ENCODE measurements at places on chromosomes 11 and 22. TPM values are rescaled to one million over a fixed set of nuclear protein-coding genes. Genes with fewer than 3 reads are reported as not detected.

DNA sequence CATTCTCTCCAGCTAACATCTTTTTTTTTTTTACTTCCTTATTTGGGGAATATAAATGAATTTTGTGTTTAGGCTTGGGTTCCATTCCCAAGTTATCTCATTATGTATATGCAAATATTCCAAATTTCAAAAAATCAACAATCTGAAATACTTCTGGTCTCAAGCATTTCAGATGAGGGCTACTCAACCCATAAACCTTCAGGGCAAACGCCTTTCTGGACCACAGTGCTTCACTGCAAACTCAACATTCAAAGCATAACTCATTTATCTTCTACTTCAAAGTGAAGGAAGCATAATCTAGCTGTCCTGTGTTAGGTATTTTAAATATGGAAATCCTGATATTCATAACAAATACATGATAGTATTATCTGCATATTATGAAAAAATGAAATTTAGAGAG is 161.7 kb upstream of the PGR start:
- no peak for DNase-seq

- no peak for DNase-seq
Measured at GRCh38 chr11:118524757-118525470, 2.4 kb upstream of the TTC36 start.

- DNase-seq: no peak
Measured at GRCh38 chr11:73425108-73425507, 48.9 kb downstream of the RELT start.

DNA sequence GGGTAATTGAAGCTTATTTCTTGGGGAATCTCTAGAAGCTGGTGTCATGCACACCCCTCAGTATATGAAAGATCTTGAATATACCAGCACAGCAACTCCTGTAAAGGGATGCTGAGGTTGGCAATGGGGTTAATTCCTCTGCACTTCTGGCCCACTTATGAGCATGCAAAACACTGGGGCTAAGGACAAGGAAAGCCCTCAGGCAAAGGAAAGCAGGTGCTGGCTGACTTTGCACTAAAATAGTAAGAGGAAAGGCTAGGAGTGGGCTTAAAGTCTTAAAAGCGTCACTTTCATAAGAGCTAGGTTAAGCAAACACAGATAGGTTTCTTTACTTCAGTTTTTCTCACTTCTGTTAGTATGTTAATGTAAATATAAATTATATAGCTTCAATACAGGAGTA is 572.6 kb upstream of the LUZP2 start:
- no peak for DNase-seq

DNA sequence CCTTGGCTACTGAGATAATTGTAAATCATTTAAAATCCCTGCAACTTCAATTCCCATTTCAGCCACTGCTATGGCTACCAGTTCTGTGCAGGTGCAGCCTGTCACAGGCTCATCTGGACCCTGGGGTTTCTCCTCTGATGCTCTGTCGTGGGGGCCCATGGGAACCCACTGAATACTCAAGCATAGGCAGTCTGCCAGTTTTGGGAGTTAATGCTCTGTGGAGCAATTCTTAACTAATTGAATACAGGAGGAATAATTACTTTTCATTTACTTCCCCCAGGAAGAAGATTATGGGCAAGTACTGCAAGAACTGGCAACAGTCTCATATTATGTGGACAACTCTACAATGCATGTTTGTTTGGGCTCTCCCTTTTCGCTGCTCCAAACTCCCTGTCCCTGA is 25.9 kb downstream of the OR51E2 start:
- no peak for DNase-seq

GRCh38 chr11:69160296-69161116 is 4.8 kb downstream of the SMIM38 start:
- no peak for DNase-seq

- DNase-seq: no peak
Measured at GRCh38 chr22:27798511-27799014, 3.0 kb downstream of the MN1 start.

- DNase-seq: peak; percentile 1
Measured at GRCh38 chr11:116731097-116731761, 41.6 kb downstream of the BUD13 start.

GRCh38 chr22:26395926-26396325 is 33.1 kb upstream of the ASPHD2 start:
- DNase-seq: no peak

DNA sequence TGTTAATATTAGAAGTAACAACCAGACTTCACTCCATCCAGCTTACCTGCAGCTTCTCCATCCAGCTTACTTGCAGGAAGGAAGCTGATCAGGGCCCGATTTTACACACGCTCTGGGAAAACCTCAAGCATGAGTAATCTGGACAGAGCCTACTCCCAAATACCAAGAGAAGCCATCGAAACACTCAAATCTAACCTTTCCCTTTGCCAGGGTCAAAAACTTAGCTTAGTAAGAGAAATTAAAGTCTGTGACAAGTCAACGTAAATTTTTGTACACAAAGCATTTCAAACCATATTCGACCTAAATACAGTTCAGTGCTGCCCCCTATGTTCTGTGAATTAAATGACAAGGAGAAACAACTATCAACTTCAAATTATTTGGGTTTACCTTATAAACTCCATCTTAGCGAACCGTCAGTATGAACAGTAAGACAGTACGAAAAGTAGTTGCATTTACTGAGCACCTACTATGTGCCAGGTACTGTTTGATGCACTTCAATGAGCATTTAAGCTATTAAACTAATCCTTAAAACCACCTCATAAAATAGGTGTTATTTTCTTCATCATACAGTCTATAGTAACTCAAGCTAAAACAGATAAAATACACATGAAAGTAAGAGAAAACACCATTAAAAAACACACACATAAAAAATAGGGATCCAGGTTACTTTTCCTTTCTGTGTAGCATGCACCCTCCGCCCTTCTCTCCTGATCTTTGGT is 36.9 kb downstream of the ARFGAP3 start:
- peak; percentile 82 for DNase-seq

DNA sequence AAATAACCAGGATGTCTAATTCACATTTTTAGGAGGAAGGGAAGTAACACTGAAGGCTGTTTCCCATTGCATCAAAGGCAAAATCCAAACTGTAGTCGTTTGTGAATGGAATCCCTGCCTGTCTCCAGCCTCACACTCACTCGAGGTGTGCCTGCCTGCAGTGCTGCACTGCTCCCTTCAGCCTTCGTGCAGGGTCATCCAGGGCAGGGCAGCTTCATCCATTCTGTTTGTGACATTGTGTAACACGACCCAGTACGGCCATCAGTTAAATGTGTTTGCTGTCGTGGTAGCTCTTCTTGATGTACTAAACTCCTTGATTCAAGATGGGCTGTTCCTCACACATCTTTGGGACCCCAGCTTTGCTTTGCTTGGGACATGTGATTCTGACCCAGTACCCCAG is 34.3 kb downstream of the LDLRAD3 start:
- DNase-seq: no peak

DNA sequence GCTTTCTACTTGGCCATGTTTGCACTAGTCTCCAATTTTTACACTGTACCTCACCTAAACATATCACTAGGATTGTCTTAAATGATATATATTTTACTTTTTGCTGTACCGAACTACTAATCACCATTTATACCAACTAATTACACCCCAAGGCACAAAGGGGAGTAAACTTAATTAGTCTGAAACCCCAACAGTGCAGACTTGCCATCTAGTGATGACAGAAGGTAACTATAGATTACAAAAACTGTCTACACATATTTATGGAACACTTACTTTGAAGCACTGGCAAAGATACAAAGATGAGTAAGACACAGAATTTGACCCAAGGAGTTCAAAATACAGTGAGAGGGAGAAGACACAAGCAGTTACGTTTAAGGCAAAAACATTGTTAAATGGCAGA is 139.7 kb downstream of the CNTN5 start:
- DNase-seq: no peak

- DNase-seq: peak; percentile 87
Measured at GRCh38 chr11:78542007-78542406, 32.7 kb downstream of the NARS2 start.

- DNase-seq: no peak
Measured at GRCh38 chr11:119530509-119530908, 107.5 kb upstream of the THY1 start.

GRCh38 chr22:23154461-23154860 is 9.2 kb downstream of the RAB36 start:
- no peak for DNase-seq

- no peak for DNase-seq
Measured at GRCh38 chr11:75406338-75406777, 7.0 kb downstream of the RPS3 start.

- peak; percentile 48 for DNase-seq
Measured at GRCh38 chr22:31291481-31292235, 630 bp downstream of the PIK3IP1 start.

- DNase-seq: peak; percentile 73
Measured at GRCh38 chr11:128365044-128365443, 222.3 kb downstream of the ETS1 start.

DNA sequence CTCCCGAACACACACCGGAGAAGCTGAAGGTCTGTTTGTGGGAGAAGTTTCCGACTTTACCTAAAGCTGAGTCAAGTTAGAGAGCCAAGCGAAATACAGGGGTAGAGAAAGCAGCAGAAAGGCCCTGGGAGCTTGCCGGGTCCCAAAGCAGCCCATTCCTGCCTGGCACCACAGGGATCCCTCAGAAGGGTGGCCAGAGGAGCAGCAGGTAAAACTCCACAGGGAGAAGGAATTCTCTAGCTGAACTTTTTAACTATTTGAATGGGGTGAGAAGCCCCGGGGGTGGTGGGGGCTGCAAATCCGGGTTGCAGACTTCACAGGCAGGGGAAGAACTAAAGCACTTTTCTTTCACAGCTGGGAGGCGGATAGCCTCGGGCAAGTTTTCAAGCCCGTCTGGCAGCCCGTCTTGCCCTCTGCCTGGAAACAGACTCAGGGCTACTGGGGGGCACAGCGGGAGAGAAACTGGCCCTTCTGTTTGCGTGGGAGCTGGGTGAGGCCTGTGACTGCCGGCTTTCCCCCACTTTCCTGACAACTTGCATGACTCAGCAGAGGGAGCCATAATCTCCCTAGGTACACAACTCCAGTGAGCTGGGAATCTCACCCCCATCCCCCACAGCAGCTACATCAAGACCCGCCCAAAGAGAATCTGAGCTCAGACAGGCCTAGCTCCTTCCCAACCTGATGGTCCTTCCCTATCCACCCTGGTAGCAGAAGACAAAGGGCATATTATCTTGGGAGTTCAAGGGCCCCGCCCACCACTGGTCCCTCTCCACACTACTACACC is 311.0 kb downstream of the SBF2 start:
- DNase-seq: peak; percentile 37

GRCh38 chr11:35006389-35007128 is 90.1 kb downstream of the PDHX start:
- DNase-seq: no peak

DNA sequence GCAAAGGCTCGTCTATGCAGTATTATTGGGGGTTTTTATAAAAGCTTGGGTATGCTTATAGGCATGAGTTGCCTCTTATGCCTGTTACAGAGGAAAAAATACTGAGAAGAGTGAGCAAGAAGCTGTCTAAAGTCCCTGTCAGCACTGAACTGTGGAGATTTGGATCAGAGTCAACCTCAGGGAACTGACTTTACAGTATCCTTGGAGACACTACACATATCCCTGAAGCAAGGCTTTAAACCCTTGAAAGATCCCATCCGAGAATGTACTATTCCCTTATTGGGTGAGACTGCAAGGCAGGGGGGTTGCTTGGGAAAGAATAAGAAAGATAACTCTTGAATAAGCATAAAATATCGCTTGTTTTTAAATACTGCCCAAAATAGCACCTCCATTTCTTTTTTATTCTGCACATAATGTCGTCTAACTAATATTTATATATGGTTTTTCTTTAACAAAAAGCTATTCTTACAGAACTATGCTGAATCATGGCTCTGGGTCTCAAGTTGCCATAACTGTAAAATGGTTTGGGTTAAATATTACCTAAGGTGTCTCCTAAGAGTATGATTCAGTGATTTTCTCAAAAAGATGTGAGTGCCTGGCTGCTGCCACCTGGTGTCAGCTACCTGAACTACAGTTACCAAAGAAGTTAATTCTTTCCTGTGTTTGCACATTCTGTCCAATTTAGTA is 1062.8 kb downstream of the DLG2 start:
- peak; percentile 44 for DNase-seq

- DNase-seq: peak; percentile 17
Measured at GRCh38 chr22:41919357-41920224, 4.7 kb upstream of the SHISA8 start.

DNA sequence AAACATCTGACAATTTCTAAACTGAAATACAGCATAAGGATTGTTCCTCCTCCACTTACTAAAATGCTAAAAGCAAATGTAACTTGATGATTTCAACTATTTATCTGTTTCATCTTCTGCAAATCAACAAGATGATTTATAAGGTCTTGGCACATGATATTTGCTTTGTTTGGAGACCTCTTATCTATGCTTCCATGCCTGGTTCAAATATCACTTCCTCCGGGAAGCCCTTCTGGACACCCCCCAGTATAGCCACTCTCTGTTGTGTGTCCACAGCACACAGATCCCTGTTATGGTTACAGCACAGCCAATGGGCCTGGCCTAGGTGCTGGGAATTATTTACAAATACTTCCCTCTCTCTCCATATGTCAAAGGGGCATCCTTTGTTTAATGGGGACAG is 114.8 kb downstream of the C11orf58 start:
- no peak for DNase-seq

DNA sequence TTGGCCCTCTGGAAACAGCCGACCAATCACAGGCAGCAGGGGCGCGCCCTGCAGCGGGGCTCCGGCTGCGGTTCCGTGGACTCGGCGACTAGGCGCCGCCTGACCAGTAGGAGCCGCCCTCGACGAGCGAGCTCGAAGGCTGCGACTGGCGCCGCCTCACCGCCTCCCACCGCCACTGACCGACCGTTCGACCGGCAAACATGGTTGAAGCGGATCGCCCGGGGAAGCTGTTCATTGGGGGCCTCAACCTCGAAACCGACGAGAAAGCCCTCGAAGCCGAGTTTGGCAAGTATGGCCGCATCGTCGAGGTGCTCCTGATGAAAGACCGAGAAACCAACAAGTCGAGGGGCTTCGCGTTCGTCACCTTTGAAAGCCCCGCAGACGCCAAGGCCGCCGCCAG is at the start of gene RBMXL2:
TSS of gene RBMXL2 (plus strand) at position 78 of the 400 bp plus-strand sequence. CDS start at position 201, 123 bp downstream.
- no peak for DNase-seq

- peak; percentile 28 for DNase-seq
Measured at GRCh38 chr11:1358286-1358685, 31.4 kb upstream of the BRSK2 start.

- DNase-seq: no peak
Measured at GRCh38 chr11:69375316-69376154, 81.6 kb downstream of the MYEOV start.

- DNase-seq: peak; percentile 45
Measured at GRCh38 chr22:46661221-46661851, 41.1 kb downstream of the GRAMD4 start.

OR52H1 gene
- 0.86 TPM for total RNA-seq

CD3D gene
- not detected for total RNA-seq

SPON1 gene
- 0.43 TPM for total RNA-seq

GGTLC3 gene
- not detected for total RNA-seq

CBX6 gene
- 66.5 TPM for total RNA-seq

EFCAB6 gene
- total RNA-seq: 0.32 TPM

TMPRSS4 gene
- total RNA-seq: not detected

NRGN gene
- 1.6 TPM for total RNA-seq

LARGE2 gene
- not detected for total RNA-seq

SELENOH gene
- total RNA-seq: 68.9 TPM

TMA7B gene
- total RNA-seq: not detected

FOLR3 gene
- total RNA-seq: 0.64 TPM

IL18 gene
- 1.6 TPM for total RNA-seq

All from fibroblast of villous mesenchyme (primary cell).